DMS79 treated with DMSO at 0.1 percent for 48 hours (cell line): ENCODE measurements at places on chromosomes 11 and 22.
A peak's percentile ranks its signal among the peaks of the same experiment; 100 is the strongest.

DNA sequence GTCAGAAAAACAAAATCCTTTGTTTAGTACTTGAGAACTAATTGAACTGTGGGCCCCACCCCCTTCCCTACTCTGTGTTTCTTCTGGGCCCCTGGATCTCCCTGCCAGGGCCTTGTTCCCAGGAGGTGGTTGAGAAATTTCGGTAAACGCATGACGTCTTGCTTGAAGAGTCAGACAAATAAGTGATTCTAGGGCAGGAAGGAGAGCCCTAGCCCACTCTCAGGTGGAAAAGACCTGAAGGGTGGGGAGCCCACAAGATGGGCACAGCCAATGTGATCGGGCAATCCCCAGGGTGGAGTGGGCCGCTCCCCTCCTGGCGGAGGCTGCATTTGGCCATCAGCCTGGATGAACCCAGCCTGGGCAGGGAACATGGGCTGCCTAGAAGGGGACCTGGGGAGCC, 16.8 kb upstream of the P2RY2 start:
- DNase-seq = peak; percentile 73

- DNase-seq = peak; percentile 90
Measured at GRCh38 chr11:127003260-127003981, 2.9 kb upstream of the KIRREL3 start.

GRCh38 chr11:17521106-17521900, 22.9 kb downstream of the USH1C start:
- DNase-seq = no peak

DNA sequence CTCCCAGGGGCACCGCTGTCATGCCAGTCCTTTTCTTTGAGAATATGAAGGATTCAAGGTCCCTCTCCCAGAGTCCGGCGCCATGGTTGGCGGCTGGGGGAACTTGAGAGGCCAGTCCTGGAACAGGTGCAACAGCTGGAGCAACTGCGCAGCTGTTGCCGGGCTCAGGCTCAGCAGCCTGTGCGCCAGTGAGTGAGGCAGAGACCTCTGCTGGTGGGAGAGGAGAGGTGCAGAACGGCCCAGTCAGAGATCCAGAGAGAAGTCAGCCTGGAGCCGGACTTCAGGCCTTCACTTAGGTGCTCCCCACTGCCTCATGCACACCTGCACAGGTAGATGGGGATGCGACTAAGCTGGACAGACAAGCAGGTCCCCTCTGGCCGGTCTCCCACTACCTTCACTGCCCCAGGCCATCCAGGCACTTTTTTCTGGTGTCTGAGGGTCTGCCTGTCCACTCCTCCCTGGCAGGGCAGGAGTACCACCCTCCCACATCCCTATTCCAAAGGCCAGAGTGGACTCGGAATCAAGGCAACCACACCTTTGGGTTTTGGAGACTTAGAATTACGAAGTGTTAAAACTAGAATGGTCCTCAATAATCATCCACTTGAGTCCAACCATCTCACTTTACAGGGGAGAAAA, 4.6 kb downstream of the CHRDL2 start:
- peak; percentile 86 for DNase-seq

- DNase-seq = no peak
Measured at GRCh38 chr11:17840101-17840548, 105.5 kb downstream of the KCNC1 start.

DNA sequence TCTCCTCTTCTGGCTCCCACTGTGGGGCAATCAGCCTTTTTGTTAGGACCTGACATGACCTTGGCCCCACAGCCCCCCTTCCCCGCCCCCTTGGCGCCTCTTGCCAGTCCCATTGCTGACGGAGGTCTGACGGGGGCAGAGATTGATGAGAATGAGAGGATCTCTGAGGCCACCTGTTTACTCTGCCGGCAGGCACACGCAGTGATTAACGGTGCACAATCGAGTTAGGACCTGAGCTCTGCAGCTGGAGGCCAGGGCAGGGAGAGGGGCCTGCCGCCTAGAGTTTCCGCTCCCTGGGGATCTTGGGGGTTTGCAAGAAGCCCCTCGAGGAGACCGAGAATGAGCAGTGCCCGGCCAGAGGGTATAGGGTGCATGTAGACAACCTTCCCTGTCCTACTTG, 6.8 kb upstream of the CHRM1 start:
- no peak for DNase-seq

GRCh38 chr11:22730319-22730718, 63.9 kb downstream of the GAS2 start:
- no peak for DNase-seq

DNA sequence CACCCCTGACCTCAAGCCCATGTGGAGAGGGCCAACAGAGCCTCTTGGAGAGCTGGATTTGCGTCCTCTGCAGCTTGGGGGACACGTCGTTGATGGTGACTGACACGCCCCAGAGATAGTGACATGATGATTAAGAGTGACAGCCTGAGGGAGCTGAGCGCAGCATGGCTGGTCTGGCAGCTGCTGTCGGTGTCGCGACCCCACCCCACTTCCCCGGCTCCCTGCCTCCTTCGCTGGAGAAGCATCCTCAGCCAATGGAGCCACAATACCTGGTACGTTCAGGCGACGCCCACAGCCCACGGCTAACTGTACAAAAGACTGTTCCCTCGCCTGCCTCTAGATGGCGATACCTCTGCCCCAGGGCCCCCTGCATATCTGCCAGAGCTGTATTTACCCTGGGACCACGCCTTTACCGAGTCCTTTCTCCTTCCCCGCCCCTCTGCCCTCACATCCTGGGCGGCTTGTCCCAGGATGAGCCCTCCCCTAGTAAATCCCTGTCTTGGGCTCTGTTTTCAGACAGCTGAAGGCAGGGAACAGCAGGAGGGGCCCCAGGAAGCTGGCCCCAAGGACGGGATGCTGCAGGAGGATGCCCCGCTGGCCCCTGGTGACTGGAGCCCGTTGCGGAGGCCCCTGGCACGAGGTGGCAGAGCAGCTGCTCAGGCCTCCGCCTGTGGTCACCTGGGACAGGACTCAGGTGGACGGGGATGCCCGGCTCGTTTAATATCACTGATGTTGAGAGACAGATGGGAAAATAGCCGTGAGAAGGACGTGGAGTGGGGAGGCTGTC, 90.6 kb downstream of the RPS6KA4 start:
- peak; percentile 80 for DNase-seq

- DNase-seq = no peak
Measured at GRCh38 chr22:23140385-23140784, 1.4 kb downstream of the RSPH14 start.

DNA sequence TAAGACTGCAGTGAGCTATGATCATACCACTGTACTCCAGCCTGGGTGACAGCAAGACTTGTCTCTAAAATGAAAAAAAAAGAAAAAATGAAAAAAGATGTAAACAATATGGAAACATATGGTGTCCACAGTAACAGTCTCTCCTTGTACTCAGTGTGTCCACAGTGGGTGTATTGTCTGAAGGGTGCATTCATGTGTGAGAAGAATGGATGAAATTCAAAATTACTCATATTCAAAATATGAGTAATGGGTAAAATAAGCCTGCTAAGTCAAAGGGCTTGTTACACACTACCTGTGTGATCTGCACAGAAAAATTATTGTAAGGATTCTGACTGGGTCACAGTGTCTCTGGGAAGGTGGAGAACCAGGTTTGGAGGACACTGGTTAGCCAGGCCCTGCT, 26.9 kb downstream of the PPFIA1 start:
- DNase-seq = no peak

- DNase-seq = peak; percentile 66
Measured at GRCh38 chr11:46895821-46896220, 22.5 kb downstream of the LRP4 start.

DNA sequence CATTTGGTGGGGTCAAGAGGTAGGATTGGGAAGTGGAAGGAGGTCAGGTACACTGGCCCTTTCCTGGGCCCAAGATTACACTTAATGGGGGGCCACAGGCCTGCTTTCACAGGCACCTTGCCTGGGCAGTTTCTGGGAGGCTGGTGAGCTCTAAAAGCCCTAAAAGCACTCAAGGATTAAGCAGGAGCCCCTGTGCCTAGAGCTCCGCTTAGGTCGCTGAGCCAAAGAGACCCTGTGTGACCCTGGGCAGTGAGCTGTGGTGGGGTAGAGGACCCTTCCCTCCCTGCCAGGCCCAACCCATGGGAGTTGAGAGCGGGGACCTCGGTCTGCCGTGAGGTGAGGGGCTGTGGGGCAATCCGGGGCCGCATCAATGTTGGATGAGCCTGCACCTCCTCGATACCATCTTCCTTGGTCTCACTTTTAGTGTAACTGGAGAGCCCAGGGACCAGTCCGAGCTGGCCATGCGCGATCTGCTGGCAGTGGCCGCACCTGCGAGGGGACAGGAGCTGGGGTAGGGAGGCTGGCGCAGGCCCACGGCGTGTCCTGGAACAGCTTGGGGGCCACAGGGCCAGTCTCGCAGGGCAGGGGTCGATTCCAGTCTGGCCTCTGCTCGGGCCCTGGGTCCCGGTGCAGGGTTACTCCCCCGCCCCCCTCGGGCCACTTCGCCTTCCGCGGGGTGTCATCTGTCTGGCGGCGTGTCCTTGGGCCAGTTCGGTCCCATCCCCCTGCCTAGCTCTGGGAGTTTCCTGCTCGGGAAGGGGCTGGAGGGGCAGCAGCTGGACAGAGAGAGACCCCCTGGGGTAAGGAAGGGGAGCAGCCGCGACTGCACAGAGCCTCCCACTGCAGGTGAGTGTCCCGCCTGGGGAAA, 44.3 kb downstream of the EIF3F start:
- no peak for DNase-seq

- peak; percentile 80 for DNase-seq
Measured at GRCh38 chr11:33687733-33688479, 12.7 kb downstream of the C11orf91 start.

GRCh38 chr22:27543460-27543859, 258.1 kb downstream of the MN1 start:
- no peak for DNase-seq

DNA sequence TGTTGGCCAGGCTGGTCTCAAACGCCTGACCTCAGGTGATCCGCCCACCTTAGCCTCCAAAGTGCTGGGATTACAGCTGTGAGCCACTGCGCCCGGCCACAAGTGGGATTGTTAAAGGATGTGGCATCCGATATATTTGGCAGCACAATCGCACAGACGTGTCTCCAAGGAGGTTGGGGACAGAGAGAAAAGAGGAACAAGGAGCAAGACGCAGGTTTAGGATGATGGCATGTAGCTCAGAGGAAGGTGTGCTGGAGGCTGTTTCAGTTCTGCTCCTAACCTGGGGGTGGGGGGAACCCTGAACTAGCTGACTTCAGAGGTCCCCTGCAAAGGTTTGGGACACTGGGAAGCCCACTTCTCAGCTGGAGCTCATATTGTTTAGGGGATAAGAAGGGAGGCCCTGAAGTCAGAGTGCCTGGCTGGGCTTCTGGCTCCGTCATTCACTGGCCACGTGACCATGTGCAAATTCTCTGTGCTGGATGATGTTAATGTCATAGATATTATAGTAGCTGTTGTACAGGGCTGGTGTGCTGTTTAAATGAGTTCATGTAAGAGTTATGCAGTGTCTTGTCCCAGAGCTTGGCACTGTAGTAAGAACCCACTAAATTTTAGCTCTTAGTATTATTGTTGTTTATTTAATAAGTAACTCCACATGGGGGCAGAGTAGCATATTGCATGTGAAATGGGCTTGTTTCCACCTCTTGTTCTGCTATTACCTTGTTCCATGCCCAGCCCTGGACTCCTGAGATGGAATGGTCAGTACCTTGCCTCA, 129.7 kb downstream of the ST3GAL4 start:
- peak; percentile 41 for DNase-seq

DNA sequence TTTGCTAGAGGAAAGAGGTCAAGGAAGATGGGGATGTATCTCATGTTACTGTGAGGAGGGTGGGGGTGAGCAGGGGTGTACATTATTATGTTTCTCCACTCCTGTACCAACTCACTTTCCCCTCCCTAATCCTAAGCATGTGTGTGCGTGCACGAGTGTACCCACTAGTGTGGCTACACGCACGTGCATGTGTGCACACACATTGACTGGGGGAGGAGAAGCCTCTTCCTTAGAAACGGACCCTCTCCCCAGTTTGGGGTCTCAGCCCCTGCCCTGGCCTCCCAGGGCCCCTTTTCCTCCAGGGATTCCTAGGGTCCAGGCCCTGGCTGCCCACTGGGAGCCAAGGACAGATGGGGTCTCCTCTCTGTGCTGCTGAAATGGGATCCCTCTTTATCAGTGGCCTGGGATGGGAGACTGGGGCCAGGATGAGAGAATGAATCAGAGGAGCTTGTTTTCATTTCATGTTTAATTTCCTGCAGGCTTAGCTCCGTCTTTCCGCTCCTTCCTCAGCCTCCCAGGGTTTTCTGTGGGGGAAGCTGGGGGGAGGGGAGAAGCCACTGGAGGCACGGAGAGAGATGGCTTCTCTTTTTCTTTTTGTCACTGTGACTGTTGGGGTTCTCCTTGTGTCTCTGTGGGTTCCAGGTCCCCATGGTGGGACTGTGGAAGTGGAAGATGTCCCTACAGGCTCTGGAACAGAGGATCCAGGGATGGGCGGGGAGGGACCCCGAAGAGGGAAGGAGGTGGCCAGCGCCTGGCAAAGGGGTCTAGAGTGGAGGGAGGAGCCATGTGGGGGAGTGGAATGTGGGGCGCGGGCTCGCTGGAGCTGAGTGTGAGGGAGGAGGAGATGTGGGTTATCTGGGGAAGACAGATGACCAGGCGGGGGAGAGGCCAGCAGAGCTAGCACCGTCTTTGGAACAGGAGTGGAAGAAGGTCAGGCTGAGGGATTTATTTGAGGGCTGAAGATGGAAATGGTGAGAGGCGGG, 40.3 kb downstream of the ALX4 start:
- DNase-seq = no peak

DNA sequence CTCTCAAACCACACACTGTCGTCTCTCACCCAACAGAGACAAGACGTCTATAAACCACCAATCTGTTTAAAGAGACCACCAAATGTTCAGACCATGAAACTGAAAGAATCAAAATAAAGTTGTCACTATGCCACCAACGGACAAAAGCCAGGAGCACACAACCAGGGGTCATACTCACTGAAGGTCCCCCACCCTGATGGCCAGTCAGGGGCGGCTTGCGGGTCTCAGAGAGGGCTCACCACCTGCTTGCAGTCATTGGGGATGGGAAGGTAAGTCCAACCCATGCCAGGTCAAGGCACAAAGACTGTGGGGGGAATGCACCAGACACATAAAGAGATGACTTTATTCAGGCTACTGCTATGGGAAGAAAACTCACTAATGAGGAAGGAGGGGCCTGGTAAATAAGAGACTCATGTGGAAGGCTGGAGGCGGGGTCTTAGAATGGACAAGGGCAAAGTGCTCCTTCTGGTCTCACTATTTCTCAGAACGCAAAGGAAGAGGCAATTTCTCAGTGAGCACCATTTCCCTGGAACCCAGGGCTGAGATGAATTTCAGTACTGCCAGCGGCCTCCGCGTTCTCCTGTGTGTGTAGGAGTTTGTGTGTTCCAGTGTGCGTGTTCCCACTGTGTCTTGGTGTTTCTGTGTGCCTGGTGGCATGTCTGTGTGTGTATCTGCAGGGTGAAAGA, 17.3 kb downstream of the SCARF2 start:
- no peak for DNase-seq

DNA sequence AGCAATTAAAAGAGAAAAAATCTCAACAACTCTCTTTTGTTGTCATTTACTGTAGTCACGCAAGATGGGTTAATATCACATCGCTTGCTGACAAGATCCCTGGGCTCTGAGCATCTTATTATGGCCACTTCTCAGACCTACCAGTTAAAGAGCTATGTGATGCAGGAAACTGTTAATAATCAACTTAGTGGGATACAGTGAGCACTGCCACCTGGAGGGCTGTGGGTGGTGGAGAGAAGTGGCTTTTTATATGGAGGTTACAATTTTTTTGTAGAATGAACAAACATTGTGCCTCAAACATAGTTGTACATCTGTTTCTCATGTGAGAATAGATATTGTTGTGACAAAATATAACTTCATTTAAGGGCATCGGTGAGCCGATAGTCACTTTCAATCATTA, 181.0 kb downstream of the TENM4 start:
- DNase-seq = no peak
